Forelimb muscle (tissue), 1 donor: ENCODE measurements at places on chromosomes 3 and 15.

DNA sequence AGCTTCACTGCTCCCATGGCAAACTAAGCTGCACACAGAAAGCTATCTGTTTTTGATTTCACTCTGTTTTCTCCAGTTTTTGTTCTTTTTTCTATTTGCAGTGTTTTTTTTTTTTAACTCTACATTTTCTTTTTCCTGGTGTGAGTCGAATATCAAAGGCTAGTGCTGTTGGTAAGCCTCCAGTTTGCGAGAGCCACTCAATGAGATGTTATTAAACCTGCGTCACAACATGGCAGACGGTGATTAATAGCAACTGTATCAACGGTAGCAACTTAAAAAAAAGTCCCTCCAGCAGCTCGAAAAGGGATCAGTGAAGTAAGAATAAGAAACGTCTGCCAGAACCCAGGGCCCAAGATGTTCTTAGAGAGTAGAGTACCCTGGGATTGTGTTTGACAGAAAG is 84.1 kb downstream of the MEIS2 start:
- DNase-seq: no peak

- DNase-seq: no peak
Observed at GRCh38 chr15:91670108-91670507, 183.4 kb upstream of the SLCO3A1 start.

- no peak for DNase-seq
Observed at GRCh38 chr3:42451546-42452230, 41.3 kb upstream of the LYZL4 start.

DNA sequence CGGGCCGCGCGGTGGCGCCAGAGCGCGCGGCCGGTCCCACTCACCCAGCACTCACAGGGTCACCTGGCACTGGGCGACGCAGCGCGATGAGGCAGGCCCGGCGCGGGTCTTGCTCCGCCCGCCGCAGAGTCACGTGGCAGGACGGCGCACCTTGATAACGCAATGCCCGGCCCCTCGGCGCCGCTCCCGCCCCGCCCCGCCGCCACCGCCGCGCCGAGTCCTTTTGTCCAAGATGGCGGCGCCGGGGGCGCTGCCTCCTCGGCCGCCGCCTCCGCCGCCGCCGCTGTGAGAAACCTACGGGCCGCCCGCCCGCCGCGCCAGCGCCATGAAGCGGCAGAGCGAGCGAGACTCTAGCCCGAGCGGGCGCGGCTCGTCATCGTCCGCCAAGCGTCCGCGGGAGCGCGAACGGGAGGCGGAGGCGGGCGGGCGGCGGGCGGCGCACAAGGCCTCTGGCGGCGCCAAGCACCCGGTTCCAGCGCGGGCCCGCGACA is at the start of gene RBM15B:
TSS of gene RBM15B (plus strand) at position 211 of the 491 bp plus-strand sequence. CDS start at position 326, 115 bp downstream.
- DNase-seq: peak; percentile 89

DNA sequence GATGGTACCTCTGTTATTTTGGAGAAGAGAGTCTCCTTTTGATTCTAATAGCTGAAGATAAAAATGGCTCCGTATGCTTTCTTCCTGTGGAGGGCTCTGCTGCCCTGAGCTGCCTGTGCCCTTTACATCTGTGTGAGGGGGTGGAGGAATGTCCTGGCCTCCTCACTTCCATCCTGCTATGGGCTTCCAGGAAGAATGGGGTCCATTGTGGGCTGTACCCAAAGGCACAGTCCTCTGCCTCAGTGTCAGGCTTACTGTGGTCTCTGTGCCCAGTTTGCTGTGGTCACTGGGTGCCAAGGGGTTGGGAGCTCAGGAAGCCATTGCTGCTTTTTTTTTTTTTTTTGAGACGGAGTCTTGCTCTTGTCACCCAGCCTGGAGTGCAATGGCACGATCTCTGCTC is 14.4 kb downstream of the DAG1 start:
- no peak for DNase-seq

- DNase-seq: no peak
Observed at GRCh38 chr3:173044998-173045397, 96.0 kb downstream of the SPATA16 start.

DNA sequence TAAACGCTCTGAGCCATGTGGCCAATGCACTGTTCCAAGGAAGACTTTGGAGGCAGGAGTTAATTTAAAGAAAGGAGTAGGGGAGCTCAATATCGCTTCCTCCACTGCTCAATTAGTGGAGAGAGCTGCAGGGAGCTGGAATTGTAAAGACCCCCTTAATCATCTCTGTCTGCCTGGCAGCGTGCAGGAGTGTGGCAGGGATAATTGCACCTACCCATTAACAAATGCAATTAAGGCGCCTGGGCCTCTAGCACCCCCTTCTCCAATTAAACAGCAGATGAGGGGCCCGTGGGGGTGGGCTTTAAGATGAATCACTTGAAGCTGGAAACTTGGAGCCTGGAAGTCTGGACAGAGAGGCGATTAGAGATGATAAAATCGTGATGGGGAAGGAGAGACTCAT is 61.7 kb upstream of the GLCE start:
- DNase-seq: no peak

GRCh38 chr15:79966634-79967297 is 4.2 kb downstream of the BCL2A1 start:
- DNase-seq: no peak

DNA sequence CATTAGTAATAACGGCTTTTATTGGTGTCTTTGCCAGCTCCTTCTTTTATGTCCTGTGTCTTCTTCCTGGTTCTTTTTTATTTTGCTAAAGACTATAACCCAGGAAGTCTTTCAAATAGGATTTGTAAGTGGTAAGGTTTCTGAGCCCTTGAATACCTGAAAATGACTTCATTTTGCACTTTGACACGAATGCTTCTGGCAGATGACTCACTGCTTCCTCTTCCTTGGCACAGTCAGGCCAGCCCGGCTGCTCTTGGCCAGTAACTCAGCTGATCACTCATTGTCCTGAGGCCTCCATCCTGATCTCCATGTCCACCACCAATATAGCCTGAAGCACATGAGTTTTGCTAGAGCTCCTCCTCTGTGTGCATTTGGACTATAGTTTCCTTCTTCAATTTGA is 48.7 kb upstream of the NR2E3 start:
- DNase-seq: no peak

DNA sequence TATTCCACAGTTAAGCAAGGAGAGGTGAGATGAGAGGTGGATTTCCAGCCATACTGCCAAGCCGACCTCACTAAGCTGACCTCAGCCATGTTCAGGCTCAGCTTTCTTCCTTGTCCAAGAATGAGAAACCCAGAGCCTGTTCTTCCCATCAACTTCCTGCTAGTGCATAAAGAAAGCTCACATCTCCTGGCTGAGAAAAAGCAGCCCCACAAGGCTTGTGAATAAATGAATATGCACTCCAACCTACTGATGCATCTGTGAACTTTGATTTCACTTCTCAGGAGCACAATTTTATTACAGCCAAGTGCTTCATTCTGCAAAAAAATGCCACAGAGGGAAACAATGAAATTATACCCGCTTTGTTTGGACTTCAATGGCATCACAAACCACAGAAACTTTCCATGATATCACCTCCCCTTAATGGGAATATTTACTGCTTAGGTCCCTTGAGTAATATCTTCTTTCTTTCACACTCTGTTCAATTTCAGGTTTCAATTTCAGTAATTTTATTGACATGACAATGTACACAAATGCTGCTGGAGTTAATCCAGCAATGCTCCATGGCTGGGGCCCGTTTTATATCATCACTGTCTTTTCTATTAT is 437.0 kb upstream of the PPP2R3A start:
- DNase-seq: no peak

- no peak for DNase-seq
Observed at GRCh38 chr3:3685721-3686120, 113.5 kb upstream of the LRRN1 start.

DNA sequence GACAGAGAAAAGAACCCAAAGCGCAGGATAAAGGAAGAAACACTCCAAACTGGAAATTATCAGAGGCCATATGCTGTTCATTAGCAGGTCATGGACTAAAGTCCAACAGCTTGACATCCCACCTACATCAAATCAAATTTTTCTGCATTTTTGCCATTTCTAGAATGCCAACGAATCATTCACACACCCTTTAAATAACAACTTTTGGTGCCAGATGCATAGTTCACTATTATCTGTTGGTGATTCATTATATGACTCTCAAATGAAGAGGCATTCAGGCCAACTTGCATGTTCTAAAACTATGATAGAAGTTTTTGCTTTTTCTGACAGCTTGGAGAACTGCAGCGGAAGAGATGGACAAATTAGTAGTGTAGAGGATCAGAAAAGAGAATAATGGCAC is 529.8 kb upstream of the NAALADL2 start:
- DNase-seq: no peak

DNA sequence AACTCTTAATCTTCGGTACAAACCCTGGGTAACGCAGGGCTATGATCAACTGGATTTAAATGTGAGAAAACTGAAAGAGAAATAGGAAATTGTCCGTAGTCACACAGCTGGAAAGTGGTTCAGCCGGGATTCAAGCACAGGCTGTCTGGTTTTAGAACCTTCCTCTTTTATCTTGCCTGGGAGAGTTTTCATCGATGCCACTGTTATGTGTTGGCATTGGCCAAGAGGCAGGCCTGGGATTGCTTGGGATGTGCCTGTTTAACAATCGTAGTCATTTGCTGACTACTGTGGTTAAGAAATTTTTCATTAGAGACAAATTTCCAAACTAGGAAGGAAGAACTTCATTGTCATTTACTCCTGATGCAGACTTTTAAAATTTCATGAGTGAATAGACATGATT is 4.3 kb downstream of the MCTP2 start:
- no peak for DNase-seq

GRCh38 chr15:56715220-56715619 is 18.1 kb downstream of the ZNF280D start:
- DNase-seq: no peak

DNA sequence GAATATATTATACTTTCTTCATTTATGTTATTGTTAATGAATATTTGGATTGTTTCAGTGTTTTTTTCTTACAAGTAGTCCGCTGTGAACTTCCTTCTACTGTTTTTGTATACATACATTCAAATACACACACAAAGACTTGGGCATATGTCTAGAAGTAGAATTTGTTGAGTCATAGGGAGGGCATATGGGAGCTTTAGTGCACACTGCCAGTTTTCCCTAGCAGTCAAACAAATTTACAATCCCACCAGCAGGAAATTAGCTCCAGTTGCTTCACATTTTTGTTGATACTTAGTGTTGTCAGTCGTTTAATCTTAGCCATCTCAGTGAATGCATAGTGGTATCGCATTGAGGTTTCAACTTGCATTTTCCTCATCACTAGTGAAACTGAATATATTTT is 492.3 kb downstream of the DIPK2A start:
- no peak for DNase-seq

GRCh38 chr15:59688423-59688781 is 718 bp downstream of the BNIP2 start:
- no peak for DNase-seq

GRCh38 chr3:52147804-52148203 is 6.4 kb downstream of the POC1A start:
- no peak for DNase-seq

DNA sequence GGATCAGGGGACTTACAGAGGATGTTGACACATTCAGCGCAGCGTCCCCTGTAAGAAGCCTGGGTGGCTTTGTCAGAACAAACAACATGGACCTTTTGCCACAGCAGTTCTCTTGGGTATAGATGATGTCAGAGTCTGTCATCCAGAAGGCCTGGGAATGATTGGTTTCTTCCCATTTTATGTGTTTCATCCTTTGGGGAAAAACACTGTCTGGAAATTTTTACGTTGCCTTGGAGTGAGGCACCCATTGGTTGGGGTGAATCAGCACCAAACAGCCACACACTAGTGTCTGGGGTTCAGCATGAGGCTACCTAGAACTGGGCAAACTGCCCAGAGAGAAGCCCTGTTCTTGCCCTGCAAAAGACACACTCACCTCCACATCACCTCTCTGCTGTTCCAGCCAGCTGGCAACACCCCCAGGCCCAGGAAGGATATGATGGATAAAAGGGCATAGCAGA is 123.0 kb downstream of the FAM43A start:
- DNase-seq: no peak

- DNase-seq: no peak
Observed at GRCh38 chr3:127273206-127273605, 14.6 kb downstream of the PRR20G start.

DNA sequence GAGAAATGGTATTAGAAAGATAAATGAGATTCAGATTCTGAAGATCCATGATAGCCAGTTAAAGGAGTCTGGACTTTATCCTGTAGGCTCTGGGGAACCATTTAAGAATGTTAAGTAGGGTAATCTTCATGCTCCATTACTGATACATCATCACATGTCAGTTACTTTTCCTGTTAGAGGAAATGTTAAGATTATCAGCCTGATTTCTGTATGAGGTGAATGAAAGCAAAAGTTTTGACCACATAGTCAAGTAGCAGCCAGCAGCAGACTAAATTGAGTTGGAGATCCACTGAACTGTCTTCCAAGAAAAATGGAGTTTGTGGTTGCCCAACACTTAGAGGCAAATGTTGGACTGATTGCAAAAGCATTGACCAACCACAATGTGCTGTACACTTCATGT is 4.7 kb upstream of the COPB2 start:
- no peak for DNase-seq

DNA sequence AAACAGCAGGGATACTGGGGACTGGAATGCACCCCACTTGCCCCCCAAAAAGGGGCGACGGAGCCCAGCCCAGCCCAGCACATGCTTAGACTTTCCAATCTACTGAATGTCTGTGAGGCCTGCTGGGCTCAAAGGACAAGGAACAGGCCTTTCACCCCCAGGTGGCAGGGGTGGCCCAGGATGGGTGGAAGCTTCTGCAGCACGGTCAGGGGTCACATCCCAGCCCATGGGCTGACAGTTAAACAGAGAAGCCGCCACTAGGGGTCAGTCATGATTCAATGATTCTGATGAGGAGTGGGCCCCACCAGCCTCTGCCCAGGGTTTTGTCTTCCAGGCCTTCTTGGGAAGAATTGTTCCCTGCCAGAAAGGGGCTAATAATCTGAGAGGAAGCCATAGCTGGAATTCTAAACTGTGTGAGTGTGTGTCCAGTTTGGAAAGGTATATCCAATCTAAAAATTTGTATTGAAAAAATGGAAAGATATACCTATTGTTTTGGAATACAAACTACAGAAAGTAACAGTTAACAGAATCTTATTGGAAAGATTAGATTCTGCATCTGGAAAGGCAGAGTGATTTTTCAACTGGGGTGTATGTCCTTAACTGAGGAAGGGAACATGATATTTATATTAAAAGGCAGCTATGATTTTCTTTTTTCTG is 2.2 kb downstream of the CHRNB4 start:
- no peak for DNase-seq

DNA sequence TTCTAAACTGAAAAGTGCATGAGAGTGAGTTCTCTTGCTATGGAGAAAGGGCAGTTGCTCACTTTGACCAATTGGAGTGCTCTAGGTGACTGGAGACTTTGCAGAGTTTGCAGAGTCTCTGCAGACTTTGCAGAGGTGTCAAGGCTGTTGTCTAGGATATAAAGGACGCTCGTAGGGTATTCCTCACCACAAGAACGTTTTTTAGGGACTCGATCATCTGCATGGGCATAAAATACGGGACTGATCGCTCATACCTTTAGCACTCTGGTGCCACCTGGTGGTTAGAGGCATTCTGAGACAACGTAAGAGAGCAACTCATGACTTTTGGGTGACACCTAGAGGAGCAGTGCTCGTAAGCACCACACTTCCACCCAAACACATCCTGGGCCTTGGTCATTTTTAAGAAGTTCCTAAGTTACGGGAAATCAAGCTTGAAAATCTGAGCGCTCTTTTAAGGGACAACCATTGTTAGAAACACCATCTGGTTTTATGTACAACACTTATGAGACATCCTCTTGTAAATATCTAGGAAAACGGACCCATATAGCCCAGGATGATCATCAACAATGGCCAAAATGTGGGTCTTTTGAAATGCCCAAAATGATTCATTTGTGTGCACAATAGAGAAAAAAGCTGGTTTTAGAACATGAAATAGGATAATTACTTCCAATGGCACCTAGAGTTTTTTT is 51.6 kb upstream of the XCR1 start:
- DNase-seq: peak; percentile 90

- DNase-seq: no peak
Observed at GRCh38 chr3:5389057-5389456, 201.6 kb downstream of the EDEM1 start.
